Posterior vena cava (tissue), 2 donors: ENCODE measurements at places on chromosomes 1 and 21.

- no peak for DNase-seq
Measured at GRCh38 chr1:158043232-158043631, 49.8 kb downstream of the KIRREL1 start.

DNA sequence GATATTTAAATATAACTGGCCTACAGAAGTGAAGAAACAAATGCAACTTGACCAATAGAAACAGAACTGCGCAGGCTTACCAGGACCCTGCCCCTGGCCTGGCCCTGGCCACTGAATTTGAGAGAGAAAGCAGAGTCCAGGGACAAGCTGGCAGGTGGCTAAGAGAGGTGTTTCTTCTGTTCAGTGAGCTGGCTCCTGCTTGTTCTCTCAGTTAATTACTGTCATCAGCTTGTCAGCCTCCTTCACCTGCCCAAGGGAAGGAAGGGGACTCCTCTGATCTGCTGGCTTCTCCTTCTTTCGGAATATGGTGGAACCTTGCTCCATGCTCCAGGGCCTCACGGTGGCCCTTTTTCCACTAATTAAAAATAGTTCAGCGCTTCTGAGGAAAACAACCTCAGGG, 388.4 kb downstream of the DISC1 start:
- no peak for DNase-seq

- no peak for DNase-seq
Measured at GRCh38 chr1:31019401-31019800, 46.1 kb downstream of the PUM1 start.

DNA sequence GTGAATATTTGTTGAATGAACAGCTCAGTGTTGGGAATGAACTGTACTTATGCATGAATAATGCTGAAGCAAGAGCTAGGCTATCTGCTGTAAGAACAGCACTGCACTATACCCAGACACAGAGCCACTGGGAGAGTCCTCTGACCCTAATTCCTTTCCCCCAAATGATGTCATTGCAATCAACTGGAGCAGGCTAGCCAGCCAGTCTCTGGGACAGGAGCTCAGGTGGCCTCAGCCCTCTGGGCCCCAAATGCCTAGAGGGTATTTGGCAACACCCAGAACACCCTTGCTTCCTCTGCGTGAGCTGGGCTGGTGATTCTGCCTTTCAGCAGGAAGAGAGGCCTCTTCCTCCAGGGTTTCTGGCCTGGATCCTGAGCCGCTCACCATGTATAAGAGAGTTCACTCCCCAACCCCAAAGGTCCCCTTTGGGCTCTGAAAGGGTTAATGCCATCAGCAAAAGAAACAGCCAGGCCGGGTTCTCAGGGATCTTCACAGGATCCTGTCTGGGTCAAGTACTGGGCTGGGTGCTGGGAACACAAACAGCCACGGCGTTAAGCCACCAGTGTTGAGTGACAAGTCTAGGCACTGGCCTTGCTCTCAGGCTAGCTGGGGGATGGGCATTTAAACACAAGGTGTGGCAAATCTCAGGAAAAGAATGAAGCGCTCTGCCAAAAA, 3.7 kb upstream of the PADI4 start:
- no peak for DNase-seq

DNA sequence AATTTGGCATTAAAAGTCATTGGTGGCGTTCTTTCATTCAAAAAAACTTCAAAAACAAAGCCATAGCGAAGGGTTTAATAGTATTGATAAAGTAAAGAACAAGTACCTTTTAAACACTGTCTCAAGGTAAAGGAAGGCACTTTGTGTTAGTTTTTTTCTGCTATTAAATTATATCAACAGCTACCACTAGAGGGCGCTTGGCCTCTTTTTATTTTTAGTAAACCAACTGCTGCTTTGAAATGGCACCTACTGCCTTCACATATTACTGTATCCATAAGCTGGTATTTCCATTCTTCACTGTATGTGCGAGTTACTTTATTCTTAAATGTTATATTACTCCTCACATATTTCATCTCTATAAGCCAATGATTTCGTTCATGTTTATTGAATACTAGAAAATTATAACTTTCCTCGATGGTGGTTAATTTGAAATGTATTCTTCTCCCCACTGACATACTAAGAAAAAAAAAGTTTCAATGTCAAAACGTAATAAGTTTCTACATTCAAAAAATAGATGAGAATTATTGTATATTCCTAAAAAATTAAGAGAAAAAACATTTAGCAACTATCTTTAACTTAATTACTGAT, 125.7 kb upstream of the CXADR start:
- no peak for DNase-seq

- no peak for DNase-seq
Measured at GRCh38 chr21:24634749-24635148, 972.5 kb downstream of the MRPL39 start.

DNA sequence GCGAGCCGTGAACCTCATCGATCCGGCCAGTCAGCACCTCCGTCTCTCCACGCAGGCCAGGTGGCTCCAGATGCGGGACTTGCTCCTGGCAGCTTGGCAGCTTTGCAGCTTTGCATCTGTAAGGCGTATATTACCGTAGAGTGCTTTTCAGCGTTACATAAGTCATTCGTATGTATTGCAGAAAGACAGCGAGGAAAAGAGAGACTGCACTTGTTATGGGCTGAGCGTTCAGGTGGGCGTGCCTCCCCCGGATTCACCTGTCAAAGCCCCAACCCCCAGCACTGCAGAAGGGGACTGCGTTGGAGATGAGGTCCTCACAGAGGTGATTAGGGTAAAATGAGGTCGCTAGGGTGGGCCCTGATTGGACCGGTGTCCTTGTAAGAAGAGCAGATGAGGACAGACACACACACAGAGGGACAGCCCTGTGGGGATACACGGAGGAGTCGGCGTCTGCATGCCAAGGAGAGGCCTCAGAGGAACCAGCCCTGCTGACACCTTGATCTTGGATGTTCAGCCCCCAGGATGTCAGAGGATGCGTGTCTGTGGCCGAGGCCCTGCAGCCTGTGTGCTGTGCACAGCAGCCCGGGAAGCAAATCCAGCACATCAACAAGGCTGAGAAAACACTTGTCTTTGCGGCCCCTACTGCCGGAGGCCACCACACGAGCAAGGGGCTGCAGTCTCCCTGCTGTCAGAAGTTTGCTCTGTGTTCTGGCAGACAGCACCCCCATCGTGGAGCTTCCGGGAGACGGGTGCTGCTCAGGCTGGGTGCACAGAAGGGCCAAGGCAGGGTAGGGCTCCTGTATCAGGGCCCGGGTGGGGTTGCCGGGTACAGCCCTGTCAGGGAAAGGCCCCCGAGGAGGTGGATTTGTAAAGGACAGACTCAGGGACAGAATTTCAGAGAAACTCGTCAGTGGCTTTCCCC, 10.9 kb upstream of the AGPAT3 start:
- peak; percentile 73 for DNase-seq

- DNase-seq: no peak
Measured at GRCh38 chr1:14113271-14113670, 413.3 kb downstream of the PRDM2 start.

DNA sequence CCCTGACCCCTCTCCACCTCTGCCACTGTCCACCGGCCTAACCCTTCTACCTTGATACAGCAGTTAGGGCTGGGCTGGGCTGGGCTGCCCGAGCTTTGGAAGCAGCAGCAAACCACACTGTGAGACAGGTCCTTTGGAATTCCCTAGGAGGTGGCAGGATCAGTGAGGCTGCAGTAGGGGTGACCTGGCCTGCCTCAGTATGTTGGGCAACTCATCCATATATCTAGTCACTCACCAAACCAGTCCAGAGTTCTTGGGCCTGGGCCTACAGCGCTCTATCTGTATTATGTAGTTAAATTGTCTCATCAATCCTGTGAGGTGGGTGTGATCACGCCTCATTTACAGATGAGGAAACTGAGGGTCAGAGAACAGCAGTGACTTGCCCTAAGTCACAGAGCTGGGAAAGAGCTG, 13.3 kb upstream of the SYNC start:
- no peak for DNase-seq

GRCh38 chr1:200058341-200058740, 30.8 kb downstream of the NR5A2 start:
- DNase-seq: no peak

- peak; percentile 90 for DNase-seq
Measured at GRCh38 chr1:67850611-67851075, 17.4 kb upstream of the GNG12 start.

DNA sequence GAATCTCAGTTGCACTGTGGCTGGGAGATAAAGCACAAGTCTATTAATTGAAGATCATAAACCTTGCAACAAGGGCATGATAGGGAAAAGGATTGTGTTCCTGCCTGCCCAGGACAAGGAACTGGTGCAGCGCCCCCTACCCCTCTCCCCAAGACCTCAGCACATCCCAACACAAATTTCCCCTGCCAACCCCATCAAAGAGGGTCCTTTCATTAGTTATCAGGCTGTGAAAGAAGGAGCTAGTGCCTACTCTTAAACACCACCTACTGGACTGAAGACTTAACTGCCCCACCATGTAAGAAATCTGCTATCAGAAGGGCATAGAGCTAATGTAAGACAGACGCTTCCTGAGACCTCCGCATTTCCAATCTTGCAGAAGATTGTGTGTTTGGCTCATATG, 372.6 kb downstream of the AGBL4 start:
- DNase-seq: no peak

- DNase-seq: no peak
Measured at GRCh38 chr1:30742963-30743559, 14.5 kb downstream of the LAPTM5 start.

GRCh38 chr21:29091033-29091432, 17.6 kb upstream of the CCT8 start:
- DNase-seq: no peak
